Esophagus muscularis mucosa (tissue), 4 donors: ENCODE measurements at places on chromosomes 7 and 10. TPM values are rescaled to one million over a fixed set of nuclear protein-coding genes. Genes with fewer than 3 reads are reported as not detected.

The SLC16A12 gene
- 0.83 TPM for total RNA-seq

The CYP3A4 gene
- total RNA-seq = not detected

The TLX1 gene
- not detected for total RNA-seq

The CDC14C gene
- total RNA-seq = not detected

The SMO gene
- total RNA-seq = 8.7 TPM

The PNLIPRP2 gene
- total RNA-seq = not detected

- H3K4me3 ChIP-seq = no peak overlapping the region
- H3K27ac ChIP-seq = no peak overlapping the region
- H3K27me3 ChIP-seq = no peaks in the 10 kb centered on the region
Observed at GRCh38 chr10:101709359-101710058, 14.5 kb upstream of the FBXW4 start.

- no peaks in the 10 kb centered on the region for H3K27me3 ChIP-seq
- H3K4me3 ChIP-seq = no peak overlapping the region
- H3K27ac ChIP-seq = no peak overlapping the region
- H3K4me1 ChIP-seq = no peaks in the 10 kb centered on the region
Observed at GRCh38 chr7:18064242-18064838, 36.7 kb upstream of the PRPS1L1 start.

DNA sequence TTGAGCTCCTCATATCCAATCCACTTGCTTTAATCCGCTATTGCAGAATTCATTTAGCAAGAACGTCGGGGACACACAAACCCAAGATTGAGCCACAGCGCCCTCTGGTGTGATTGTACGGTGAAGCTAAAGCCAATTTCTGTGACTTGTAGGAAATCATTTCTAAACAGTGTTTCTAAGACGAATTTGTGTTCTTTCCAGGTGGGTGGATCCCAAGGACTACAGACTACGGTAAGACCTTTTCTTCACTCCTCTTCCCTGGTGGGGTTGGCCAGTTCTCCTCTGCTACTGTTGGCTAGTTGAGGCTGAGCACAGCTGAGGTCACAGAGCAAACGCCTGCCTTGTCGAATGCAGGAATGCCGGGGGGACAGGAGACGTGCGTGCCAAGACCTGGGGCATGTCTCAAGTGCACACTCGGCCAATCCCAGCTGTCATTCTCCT, 5.2 kb downstream of the DMBT1 start:
- H3K36me3 ChIP-seq = no peaks in the 10 kb centered on the region
- no peaks in the 10 kb centered on the region for H3K27me3 ChIP-seq
- H3K4me3 ChIP-seq = peak overlapping the region; percentile 32

- DNase-seq = no peak
- H3K4me3 ChIP-seq = no peak overlapping the region
- no peaks in the 10 kb centered on the region for H3K27me3 ChIP-seq
- H3K4me1 ChIP-seq = no peaks in the 10 kb centered on the region
- peaks cover 100% of the 10 kb centered on the region for H3K36me3 ChIP-seq
- H3K27ac ChIP-seq = no peak overlapping the region
Observed at GRCh38 chr7:2596464-2597272, 35.1 kb upstream of the TTYH3 start.

- no peak overlapping the region for H3K27ac ChIP-seq
- H3K36me3 ChIP-seq = no peaks in the 10 kb centered on the region
- no peaks in the 10 kb centered on the region for H3K27me3 ChIP-seq
- H3K4me1 ChIP-seq = peaks cover 18% of the 10 kb centered on the region
- no peak for DNase-seq
Observed at GRCh38 chr10:78981257-78981969, 87.4 kb upstream of the ZMIZ1 start.

GRCh38 chr10:30705101-30705624, 75.6 kb upstream of the LYZL2 start:
- H3K4me1 ChIP-seq = peaks cover 13% of the 10 kb centered on the region
- no peak overlapping the region for H3K4me3 ChIP-seq
- no peak for DNase-seq
- H3K27me3 ChIP-seq = no peaks in the 10 kb centered on the region

DNA sequence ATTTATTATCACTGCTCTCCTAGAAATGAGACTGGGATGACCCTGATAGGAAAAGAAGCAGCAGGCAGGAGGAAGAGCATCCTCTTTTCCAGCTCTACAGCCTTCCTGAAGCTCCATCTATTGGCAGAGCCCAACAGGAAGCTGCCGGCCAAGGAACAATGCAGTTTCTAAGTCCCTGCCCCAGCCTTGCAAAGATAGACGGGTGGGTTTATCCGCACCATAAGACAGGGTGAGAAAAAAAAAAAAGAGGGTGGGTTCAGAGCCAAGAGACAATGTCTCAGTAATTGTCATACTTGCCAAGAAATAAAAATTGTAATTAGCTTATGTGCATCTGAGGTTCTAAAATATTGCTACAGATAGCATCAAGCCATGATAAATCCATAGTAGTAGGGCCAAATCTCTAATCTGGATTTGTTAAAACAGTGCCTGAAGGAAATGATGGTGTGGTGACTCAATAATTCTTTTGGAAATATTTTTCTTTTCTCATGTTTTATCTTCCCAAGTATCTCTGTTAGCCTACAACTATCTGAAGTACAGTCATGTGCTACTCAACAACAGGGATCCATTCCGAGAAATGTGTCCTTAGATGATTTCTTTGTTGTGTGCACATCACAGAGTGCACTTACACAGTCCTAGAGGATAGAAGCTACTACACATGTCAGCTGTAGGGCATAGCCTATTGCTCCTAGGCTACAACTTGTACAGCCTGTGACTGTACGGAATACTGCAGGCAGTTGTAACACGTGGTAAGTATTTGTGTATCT, 242.9 kb upstream of the CXCL12 start:
- no peak overlapping the region for H3K27ac ChIP-seq
- H3K27me3 ChIP-seq = no peaks in the 10 kb centered on the region

- no peaks in the 10 kb centered on the region for H3K36me3 ChIP-seq
- H3K27me3 ChIP-seq = no peaks in the 10 kb centered on the region
- H3K27ac ChIP-seq = no peak overlapping the region
- H3K4me3 ChIP-seq = no peak overlapping the region
- no peak for DNase-seq
Observed at GRCh38 chr10:46528675-46529615, 27.5 kb downstream of the GPRIN2 start.

DNA sequence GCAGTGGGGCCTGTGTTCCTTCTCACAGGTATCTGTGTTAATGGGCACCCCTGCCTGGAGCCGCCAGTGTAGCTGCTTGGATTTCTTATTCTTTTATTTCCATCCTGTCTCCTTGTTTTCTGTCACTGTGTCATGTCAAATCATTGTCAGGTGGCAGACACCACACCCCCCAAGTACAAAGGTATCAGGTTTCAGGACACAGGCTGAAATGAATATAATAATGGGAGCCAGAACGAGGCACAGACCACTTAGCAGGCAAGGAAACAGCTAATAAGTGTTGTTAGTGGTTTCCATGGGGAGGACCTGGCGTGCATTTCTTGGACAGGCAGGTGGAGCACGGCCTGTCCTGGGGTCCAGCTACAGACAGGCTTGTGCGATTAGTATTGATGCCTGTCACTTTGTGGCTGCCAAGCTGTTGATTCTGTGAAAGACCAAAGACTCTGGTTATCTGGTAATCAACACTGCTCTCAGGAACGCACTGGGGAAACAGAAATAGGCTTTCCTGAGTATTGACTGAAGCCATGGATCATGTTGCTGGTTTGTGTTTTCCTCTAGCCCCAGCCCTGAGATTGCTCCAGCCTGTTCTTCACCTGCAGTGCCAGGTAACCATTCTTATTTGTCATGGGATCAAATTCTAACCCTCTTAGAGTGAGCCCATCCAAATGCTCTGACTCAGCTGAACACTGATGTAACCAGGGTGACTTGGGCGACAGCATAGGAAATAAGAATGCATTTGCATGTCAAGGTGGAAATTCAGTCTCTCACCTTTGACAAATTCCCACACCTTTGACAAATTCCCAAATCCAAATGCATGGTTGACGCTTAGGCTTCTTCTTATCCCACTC, 1002.0 kb downstream of the LRMDA start:
- H3K4me3 ChIP-seq = no peak overlapping the region
- H3K4me1 ChIP-seq = peaks cover 68% of the 10 kb centered on the region
- no peaks in the 10 kb centered on the region for H3K27me3 ChIP-seq
- no peak for DNase-seq
- peak overlapping the region; percentile 70 for H3K27ac ChIP-seq

GRCh38 chr7:44224080-44224973, 23.5 kb downstream of the YKT6 start:
- no peaks in the 10 kb centered on the region for H3K4me1 ChIP-seq
- DNase-seq = no peak
- H3K27ac ChIP-seq = no peak overlapping the region
- no peaks in the 10 kb centered on the region for H3K36me3 ChIP-seq

DNA sequence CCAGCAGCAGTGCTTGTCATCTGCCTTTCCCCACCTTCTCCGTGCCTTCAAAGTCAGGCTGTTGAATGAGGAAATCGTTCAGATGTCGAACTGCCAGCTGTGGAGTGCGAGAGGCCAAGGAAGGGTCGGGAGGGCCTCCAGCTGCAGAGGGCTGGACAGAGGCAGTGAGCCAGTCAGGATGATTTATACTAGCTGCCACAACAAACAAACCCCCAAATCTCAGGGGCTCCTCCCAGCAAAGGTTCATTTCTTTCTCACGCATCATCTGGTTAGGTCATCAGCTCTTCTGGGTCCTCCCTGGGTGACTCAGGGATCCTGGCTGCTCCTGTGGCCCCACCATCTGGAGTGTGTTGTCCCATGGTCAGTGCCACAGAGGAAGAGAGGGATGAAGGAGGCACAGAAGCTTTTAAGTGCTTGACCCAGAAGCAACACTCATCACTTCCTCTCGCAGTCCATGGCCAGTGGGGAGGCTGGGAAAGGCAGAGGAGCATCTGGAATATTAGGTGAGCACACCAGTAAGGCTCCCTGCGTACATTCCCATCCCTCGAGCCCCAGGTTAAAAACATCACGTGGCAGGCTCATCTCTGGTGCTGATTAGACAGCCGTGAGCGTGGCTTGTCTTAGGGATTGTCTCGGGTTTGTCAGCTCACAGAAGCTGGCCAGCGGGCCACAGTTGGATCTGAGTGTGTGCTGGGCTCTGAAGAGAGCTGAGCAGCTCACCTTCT, 140.7 kb downstream of the RGS10 start:
- H3K27me3 ChIP-seq = no peaks in the 10 kb centered on the region
- DNase-seq = peak; percentile 94
- no peak overlapping the region for H3K4me3 ChIP-seq
- peak overlapping the region; percentile 71 for H3K27ac ChIP-seq
- H3K4me1 ChIP-seq = peaks cover 33% of the 10 kb centered on the region

DNA sequence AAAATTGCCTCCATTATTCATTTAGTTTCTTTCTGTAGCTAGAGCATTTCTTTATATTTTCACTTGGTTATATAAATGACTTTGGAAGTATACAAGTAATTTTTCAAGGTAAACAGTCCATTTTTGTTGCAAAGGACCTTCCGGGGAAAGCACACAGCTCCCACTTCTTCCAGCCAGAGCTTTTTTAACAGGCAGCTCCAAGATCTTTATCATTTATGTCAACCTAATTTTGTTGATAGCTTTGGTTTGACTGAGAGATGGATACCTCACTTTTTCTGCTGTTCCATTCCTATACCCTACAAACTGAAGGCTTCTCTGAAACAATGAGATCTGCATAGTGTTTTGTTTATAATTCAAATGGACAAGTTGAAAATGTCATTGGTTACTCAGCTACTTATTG, 49.3 kb upstream of the RAB11FIP2 start:
- no peak overlapping the region for H3K27ac ChIP-seq
- no peaks in the 10 kb centered on the region for H3K36me3 ChIP-seq
- no peak overlapping the region for H3K4me3 ChIP-seq
- H3K27me3 ChIP-seq = no peaks in the 10 kb centered on the region
- no peaks in the 10 kb centered on the region for H3K4me1 ChIP-seq

- H3K4me3 ChIP-seq = no peak overlapping the region
- no peak for DNase-seq
- peak overlapping the region; percentile 70 for H3K27ac ChIP-seq
- H3K36me3 ChIP-seq = no peaks in the 10 kb centered on the region
Observed at GRCh38 chr10:119761106-119761505, 35.3 kb downstream of the INPP5F start.

- H3K27me3 ChIP-seq = no peaks in the 10 kb centered on the region
- H3K4me3 ChIP-seq = no peak overlapping the region
- no peaks in the 10 kb centered on the region for H3K36me3 ChIP-seq
Observed at GRCh38 chr7:127844707-127845331, 186.4 kb downstream of the LRRC4 start.

- H3K4me3 ChIP-seq = no peak overlapping the region
- no peaks in the 10 kb centered on the region for H3K36me3 ChIP-seq
- peaks cover 35% of the 10 kb centered on the region for H3K4me1 ChIP-seq
- DNase-seq = no peak
- H3K27ac ChIP-seq = peak overlapping the region; percentile 70
Observed at GRCh38 chr7:73851410-73852338, 9.3 kb upstream of the TMEM270 start.

DNA sequence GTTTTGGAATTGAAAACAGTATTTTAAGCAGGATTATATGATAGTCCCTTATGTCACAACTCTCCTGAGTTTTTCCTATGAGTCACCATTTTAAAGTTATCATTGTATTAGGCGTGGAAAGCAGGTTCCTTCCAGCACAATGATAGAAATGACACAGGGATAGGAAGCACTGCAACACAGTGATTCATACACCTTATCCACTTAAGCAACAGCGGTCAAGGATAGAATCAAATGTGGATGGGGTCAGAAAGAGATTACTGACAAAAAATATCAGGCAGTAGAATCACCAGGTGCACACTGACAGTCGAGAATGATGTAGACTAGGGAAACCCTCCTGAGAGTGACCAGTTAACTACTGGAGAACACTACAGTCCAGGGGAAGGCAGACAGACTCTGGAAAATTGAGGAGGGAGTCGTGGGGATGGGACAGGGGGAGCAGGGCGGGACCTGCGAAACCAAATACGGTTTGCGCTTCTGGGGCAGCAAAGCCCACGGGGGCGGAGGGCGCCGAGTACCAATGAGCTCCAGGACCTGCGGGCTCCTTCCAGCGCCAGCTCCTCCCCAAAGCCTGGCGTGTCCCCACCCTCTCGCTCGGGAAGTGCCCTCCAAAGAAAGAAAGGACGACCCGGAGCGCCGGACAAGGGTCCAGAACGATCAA, 479 bp downstream of the PNPLA8 start:
- H3K27me3 ChIP-seq = no peaks in the 10 kb centered on the region
- H3K27ac ChIP-seq = peak overlapping the region; percentile 98
- H3K36me3 ChIP-seq = no peaks in the 10 kb centered on the region
- peak overlapping the region; percentile 76 for H3K4me3 ChIP-seq
- DNase-seq = no peak
- peaks cover 45% of the 10 kb centered on the region for H3K4me1 ChIP-seq

- no peak overlapping the region for H3K4me3 ChIP-seq
- peaks cover 53% of the 10 kb centered on the region for H3K4me1 ChIP-seq
- no peaks in the 10 kb centered on the region for H3K36me3 ChIP-seq
- DNase-seq = no peak
- H3K27me3 ChIP-seq = no peaks in the 10 kb centered on the region
- no peak overlapping the region for H3K27ac ChIP-seq
Observed at GRCh38 chr10:11153245-11153644, 135.6 kb downstream of the CELF2 start.
